ENCODE measurements at places on chromosomes 4 and X. TPM values are rescaled to one million over a fixed set of nuclear protein-coding genes. Genes with fewer than 3 reads are reported as not detected.

UNC5C gene
- total RNA-seq: not detected

ETFDH gene
- 13.5 TPM for total RNA-seq

PPP1R2C gene
- total RNA-seq: not detected

ATP8A1 gene
- 6.2 TPM for total RNA-seq

RAB41 gene
- not detected for total RNA-seq

SOX3 gene
- total RNA-seq: not detected

OPRPN gene
- not detected for total RNA-seq

KLF8 gene
- total RNA-seq: not detected

SCML1 gene
- total RNA-seq: 24.2 TPM

KCND1 gene
- total RNA-seq: not detected

- no peak for DNase-seq
Measured at GRCh38 chr4:37881811-37882210, 9.1 kb upstream of the TBC1D1 start.

DNA sequence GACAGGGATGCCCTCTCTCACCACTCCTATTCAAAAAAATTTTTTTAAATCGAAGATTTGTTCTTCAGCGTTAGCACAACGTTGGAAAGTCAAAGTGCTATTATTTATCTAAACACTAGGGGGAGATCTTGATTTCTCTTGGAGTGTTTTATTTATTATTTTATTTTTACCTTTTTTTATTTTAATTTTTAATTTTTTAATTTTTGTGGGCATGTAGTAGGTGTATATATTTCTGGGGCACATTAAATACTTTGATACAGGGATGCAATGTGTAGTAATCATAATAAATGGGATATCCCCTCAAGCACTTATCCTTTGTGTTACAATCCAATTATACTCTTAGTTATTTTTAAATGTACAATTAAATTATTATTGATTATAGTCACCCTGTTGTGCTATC is 37.4 kb upstream of the SLC10A4 start:
- DNase-seq: no peak

DNA sequence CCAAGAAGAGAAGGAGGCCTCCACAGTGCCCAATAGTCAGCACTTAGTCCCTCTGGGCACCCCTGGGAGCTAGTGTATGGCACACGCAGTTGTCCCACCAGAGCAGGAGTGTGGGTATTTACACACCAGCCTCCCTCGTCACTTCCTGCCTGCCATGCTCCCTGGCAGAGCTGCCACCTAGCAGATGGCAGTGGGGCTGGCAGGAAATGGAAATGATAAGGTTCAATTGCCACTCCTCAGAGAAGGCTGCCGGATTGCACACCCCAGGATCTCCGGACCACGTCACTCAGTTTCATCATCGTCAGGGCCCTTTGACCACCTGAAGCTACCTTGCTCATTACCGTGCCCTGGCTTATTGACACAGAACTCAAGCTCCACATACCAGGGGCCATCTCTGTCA is 173.3 kb upstream of the PSAPL1 start:
- peak; percentile 13 for DNase-seq

DNA sequence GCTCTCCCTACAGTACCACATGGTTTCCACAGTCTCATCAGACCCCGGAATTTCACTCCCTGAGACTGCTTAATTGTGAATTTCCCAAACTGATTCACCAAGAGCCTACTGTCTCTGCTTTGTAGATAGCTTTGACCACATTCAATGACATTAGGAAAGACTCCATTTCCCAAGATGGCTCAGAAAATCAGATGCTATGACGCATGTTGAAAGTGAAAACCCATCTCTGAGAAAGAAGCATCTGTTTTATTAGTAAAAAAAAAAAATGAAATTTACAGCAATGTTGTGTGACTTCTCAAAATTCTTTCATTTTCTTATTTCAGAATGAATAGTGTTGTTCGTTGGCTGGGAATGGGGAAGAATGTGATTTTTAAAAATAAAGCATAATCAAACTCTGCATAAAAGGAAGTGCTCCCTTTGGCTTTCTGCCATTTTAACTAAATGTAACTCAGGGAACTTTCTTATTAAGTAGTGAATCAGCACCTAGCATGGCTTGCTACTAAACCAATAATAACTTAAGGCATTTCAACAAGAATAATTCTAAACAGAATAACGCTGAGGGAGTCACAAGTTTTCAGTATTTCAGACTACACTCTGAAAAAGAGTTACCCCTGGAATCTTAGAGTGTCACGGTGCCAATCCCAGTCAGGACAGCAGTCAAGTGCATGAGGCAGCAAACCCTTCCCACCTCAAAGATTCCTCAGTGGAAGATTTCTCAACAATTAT is 97.4 kb upstream of the MYOZ2 start:
- DNase-seq: no peak

DNA sequence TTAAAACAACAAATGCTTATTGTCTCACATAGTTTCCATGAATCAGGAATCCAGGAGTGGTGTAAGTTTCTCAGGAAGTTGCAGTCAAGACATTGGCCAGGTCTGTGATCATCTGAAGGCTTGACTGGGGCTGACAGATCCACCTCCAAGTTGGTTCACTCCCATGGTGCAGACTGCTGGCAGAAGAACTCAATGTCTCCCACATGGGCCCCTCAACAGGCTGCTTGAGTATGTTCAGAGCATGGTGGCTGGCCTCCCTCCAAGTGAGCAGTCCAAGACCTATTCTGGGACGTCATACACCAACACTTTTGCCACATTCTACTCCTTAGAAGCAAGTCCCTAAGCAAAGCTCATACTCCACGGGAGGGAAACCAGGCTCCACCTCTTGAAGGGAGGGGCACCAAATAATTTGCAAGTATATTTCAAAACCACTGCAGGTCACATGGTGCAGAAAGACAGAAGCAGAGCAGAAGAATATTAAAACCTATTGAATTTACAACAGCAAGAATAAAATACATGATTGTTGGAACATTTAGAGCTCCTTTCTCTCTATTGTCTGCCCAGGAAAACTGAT is 35.3 kb downstream of the LGI2 start:
- no peak for DNase-seq

DNA sequence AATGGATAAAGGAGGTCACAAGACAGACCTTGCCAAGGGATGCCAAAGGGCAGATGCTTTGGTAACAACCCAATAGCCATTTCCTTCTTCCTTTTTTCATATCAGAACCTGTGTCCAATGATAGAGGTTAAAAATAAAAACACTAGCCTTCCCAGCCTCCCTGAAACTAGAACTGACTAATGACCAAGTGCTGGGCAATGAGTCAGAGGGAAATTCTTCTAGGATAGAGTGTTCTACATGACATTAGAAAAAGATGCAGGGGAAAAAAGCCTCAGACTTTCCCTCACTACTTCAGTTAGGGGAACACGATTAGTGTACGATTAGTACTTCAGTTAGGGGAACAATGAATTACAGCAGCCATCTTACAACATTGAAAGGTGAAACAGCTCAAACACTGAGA is 29.3 kb upstream of the FAM47C start:
- DNase-seq: no peak

GRCh38 chr4:34644579-34645115 is 1599.7 kb downstream of the ARAP2 start:
- no peak for DNase-seq

GRCh38 chr4:173685831-173686210 is 155.8 kb upstream of the HAND2 start:
- DNase-seq: no peak

DNA sequence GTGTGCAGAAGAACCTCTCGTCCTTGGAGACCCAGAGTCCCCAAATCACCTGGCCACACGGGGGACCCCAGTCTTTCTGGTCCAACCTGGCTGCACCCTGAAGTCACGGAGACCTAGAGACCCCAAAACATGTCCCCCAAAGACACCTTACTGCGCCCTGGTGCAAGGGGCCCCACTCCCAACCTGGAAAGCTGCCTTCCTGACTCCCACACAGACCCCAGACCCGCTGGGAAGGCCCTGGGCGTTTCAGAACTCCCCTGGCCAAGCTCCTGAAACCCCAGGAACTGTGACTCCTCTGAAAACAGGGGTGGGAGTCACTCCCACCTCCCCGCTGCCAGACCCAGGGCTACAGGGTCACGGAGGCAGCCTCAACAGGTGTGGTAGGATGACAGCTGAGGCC is 12.7 kb upstream of the SHOX start:
- no peak for DNase-seq

DNA sequence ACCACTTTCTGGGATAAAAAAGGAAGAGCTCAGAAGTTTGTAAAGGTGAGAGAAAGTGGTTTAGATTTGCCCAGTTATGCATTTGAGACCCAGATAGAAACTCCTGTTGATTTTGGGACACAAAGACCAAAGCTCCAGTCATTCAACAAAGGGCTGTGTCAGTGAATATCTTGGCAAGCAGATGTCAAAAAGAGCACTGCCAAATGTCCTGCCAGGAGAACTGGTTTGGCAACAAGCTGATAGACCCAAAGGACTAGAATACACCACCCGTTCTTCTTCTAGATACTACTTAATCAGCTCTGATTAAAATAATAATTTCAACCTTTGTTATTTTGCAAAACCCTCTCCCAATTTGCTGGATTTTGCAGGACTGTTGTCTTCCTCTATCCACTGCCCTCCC is 121.4 kb downstream of the NHS start:
- no peak for DNase-seq

GRCh38 chr4:94634271-94634670 is 123.5 kb upstream of the BMPR1B start:
- no peak for DNase-seq

GRCh38 chr4:136863756-136864155 is 668.5 kb downstream of the PCDH18 start:
- no peak for DNase-seq

DNA sequence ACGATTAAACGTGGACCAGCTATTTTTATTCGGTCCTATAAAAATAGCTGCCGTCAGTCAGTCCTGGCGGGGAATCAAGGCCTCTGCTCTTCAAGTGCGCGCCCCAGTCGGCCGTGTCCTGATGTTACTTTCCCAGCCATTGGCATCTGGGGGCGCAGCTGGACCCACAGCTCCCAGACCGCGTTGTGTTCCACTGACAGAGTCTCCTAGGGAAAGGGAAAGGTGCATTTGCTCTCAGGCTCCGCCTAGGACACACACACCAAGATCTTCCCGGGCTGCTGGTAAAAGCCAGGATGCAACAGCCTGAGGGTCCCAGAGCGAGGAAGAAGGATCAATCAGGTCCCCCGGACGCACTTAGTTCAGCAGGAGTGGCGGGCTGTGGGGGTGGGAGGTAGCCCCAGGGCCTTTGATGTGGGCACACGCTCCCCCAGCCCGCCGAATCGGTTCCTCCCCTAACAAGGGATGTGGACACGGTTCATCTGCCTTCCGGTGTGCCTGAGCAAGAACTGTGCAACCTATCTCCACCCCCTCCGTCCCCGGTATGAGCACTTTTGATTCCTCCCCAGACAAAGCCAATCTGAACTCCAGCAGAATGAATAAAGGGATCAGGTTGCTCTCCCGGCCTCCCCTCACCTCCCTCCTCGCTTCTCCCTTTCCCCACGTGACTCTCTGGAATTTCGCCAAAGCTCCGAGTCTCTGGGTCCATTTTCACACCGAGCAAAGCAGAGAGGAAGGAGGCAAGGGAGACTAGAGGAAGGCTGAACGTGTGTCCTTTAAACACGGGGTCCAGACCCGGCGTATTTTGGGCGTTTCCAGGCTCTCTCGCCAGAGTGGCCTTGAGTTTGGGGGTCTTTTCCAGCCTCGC is 626 bp upstream of the FRAS1 start:
- peak; percentile 92 for DNase-seq

DNA sequence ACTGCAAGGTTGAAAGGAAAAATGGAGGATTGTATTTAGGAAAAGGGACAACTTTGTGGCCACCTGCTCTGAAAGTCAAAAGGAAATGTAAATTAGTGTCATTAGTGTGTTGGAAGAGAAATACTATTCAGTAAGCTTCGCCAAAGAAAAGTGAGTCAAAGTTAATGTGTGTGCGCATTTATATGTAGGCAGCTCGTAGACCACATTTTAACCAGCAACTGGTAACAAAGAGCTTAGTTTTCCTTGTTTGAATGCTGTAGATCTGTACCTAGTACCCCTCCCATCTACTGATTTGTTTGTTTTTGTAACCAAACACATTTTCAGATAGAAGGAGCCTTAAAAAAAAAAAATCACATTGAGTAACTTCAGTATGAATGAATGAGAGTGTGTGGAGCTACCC is 69.3 kb downstream of the GPAT3 start:
- peak; percentile 30 for DNase-seq

DNA sequence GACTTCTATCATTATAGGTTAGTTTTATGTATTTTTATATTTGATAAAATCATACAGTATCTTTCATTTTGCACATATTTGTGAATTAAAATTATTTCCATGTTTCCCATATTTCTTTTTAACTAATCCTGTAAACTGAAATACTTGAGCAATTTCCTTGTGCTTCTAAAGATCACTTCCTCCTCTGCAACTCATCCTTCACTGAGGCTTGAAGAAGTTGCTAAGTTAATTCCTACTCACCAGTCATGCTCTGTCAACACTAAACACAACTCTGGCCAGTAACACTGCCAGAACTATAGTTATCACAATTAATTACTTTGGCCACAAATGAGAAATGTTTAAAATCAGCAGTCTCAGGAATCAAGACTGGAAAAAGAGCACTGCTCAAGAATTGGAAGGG is 6.7 kb downstream of the SPATA4 start:
- no peak for DNase-seq

DNA sequence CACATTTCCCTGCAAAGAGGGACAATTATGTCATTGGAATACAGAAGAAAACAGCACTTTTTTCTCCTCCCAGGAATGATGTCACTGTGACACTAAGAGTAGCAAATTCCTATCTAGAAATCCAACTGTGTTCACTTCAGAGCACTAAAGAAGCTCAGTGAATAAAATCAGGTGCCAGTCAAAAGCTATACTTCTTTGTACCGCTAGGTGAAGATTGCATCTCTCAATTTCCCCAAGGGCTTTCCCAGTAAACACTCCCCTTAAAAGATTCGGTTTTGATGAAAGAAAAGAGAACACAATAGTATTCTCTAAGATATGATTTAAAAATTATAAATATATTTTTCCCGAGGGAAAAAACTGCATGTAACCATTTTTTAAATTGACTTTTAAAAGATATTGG is 104.7 kb upstream of the MID1 start:
- DNase-seq: no peak
